ENCODE measurements at places on chromosomes 3 and 15.

DNA sequence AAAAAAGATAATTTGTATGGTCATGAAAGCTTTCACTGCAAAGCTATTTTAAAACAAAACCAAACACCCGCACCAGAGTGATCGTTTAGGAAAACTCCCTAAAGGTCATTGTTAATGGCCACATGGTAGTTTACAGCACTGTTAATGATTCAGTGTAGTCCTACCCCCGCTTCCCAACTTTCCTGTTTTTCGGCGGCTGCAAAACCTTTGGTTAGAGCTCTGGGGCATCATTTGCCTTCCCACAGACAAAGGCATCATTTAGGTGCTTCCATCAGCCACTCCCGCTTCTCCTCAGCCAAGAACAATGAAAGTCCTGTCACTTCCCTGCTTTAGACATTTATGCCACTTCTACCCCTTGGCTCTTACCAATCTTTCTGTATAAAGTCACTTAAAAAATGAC, 10.6 kb downstream of the MELTF start:
- H3K4me1 ChIP-seq = peaks cover 9% of the 10 kb centered on the region
- no peak for DNase-seq
- no peak overlapping the region for H3K4me3 ChIP-seq
- no peaks in the 10 kb centered on the region for H3K36me3 ChIP-seq

DNA sequence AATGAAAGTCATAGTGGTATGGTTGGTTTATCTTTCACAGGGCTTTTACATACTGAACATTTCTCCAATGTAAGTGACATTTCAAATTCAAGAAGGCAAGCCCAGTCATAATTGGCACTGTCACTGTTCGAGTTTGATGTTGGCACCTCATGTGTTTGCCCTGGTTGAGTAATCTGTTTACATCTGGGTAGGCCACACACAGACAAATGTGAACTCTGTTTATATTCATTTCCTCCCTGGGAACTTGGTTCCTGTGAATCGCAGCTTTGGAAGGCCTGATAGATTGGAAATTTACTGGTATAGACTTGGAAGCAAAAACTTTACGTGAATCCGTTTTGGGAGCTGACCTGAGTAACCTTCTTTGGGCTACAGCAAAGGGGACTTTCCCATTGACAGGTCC, 395.2 kb upstream of the AZI2 start:
- H3K27ac ChIP-seq = no peak overlapping the region
- no peaks in the 10 kb centered on the region for H3K36me3 ChIP-seq
- no peaks in the 10 kb centered on the region for H3K4me1 ChIP-seq
- no peak overlapping the region for H3K4me3 ChIP-seq
- H3K27me3 ChIP-seq = no peaks in the 10 kb centered on the region

DNA sequence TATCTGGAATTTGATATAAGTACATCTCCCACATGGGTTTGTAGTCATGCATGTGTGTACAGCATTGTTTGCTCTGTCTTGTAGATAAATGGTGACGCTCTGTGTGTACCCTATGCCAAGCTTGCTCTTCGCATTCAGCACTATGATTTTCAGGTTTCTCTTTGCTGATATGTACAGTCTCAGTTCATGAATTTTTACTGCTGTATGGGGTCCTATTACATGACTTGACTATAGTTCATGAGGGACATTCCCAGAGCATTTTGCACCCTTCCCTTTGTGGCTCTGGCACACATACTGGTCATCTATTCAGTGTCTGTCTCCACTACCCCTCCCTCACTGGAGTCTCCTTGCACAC, 132.7 kb downstream of the EEFSEC start:
- no peak overlapping the region for H3K27ac ChIP-seq
- H3K36me3 ChIP-seq = peaks cover 21% of the 10 kb centered on the region
- no peaks in the 10 kb centered on the region for H3K27me3 ChIP-seq
- peaks cover 8% of the 10 kb centered on the region for H3K4me1 ChIP-seq

- H3K36me3 ChIP-seq = no peaks in the 10 kb centered on the region
- no peak overlapping the region for H3K27ac ChIP-seq
- DNase-seq = no peak
These were observed 130.0 kb upstream of the KCNMB2 start for GRCh38 chr3:178406206-178406605.

GRCh38 chr3:31188112-31188511, 293.7 kb upstream of the GADL1 start:
- H3K27ac ChIP-seq = no peak overlapping the region
- no peaks in the 10 kb centered on the region for H3K36me3 ChIP-seq
- H3K4me3 ChIP-seq = no peak overlapping the region
- H3K4me1 ChIP-seq = peaks cover 4% of the 10 kb centered on the region
- no peaks in the 10 kb centered on the region for H3K27me3 ChIP-seq

- no peak overlapping the region for H3K27ac ChIP-seq
- no peaks in the 10 kb centered on the region for H3K27me3 ChIP-seq
- peaks cover 58% of the 10 kb centered on the region for H3K4me1 ChIP-seq
- no peak for DNase-seq
- H3K4me3 ChIP-seq = no peak overlapping the region
- peaks cover 30% of the 10 kb centered on the region for H3K36me3 ChIP-seq
These were observed 6.2 kb downstream of the DLG1 start for GRCh38 chr3:197292083-197292646.

DNA sequence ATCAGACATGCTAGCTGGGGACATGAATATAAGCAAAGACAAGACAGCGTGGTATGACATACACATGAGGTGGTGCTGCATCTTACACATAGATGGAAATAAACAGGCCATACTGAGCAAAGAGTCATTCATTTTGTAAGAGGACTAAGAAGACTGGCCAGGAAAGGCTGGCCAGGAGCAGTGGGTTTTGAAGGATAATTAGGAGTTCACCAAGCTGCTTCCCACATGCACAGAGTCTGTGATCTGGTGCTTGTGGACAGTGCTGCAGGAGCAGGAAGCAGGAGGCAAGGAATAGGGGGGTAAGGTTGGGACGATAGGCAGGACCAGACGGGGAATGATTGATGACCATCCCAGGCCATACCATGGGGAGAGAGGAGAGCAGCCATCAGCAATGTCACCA, 41.5 kb downstream of the ST8SIA2 start:
- H3K27ac ChIP-seq = no peak overlapping the region
- no peak overlapping the region for H3K4me3 ChIP-seq
- no peak for DNase-seq
- no peaks in the 10 kb centered on the region for H3K27me3 ChIP-seq
- H3K4me1 ChIP-seq = no peaks in the 10 kb centered on the region

DNA sequence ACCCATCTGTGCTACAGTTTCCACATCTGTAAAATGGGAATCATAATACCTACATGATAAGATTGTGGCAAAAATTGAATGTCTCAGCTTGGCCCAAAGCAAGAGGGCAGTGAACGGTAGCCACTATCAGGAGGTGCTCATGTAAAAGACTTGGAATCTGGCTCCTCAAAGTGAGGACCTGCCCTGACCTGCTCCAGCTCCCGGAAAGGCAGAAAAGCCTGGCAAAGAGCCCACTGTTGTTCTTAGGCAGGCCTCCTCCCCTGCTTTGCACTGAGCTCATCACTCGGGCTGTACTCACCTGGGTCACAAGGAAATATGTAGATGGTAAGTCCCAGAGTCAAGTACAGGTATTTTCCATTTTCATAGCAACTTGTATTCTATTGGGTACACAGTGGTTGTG, 250.7 kb upstream of the TBL1XR1 start:
- no peak for DNase-seq
- no peak overlapping the region for H3K27ac ChIP-seq
- H3K4me1 ChIP-seq = peaks cover 14% of the 10 kb centered on the region

GRCh38 chr15:29832709-29833108, 10.4 kb upstream of the TJP1 start:
- DNase-seq = no peak
- H3K4me3 ChIP-seq = no peak overlapping the region
- H3K27ac ChIP-seq = no peak overlapping the region
- no peaks in the 10 kb centered on the region for H3K4me1 ChIP-seq
- H3K36me3 ChIP-seq = no peaks in the 10 kb centered on the region
- H3K27me3 ChIP-seq = peaks cover 59% of the 10 kb centered on the region

GRCh38 chr3:73473181-73473897, 151.4 kb downstream of the PDZRN3 start:
- no peak for DNase-seq
- no peak overlapping the region for H3K27ac ChIP-seq
- H3K4me1 ChIP-seq = no peaks in the 10 kb centered on the region
- H3K36me3 ChIP-seq = no peaks in the 10 kb centered on the region
- no peak overlapping the region for H3K4me3 ChIP-seq
- H3K27me3 ChIP-seq = peaks cover 20% of the 10 kb centered on the region

DNA sequence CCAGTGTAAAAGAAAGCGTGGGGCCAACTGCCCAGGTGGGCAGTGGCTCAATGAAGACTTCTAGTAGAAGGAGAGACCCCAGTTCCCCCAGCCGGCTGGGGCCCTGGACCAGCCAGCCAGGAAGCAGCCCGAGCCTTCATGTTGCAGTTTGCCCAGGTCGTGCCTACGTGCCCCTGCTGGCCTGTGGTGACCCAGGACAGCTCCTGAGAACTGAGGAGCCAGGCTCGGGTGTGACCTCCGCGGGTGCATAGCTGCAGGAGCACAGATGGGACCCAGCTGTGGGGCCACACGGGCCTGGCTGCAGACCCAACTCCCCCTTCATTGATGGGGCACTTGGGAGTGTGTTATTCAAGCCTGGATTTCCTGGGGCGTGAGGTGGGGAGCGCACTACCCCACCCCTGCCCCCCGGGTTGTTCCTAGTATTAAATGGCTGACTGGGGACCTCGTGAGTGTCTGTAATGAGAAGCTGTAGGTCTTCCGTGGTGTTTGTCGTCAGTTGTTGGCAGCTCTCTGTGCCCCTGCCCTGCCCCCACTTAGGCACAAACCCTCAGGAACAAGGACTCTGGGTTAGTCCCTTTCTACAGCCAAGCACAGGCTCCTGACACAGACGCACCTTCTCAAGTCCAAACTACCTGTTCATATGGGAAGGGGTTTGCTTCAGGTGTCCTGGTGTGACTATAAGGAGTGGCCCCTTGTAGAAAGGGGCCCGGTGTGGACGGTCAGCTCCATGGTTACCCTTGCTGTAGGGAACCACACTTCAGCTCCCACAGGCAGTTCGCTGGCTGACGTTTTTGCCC, 39.1 kb downstream of the IDH2 start:
- H3K27me3 ChIP-seq = no peaks in the 10 kb centered on the region
- peaks cover 3% of the 10 kb centered on the region for H3K36me3 ChIP-seq
- no peak overlapping the region for H3K4me3 ChIP-seq

GRCh38 chr15:56815247-56815646, 81.9 kb upstream of the ZNF280D start:
- H3K27me3 ChIP-seq = no peaks in the 10 kb centered on the region
- H3K36me3 ChIP-seq = no peaks in the 10 kb centered on the region
- no peak overlapping the region for H3K27ac ChIP-seq
- no peak overlapping the region for H3K4me3 ChIP-seq
- no peaks in the 10 kb centered on the region for H3K4me1 ChIP-seq

GRCh38 chr15:58221591-58222241, 83.5 kb downstream of the AQP9 start:
- H3K27ac ChIP-seq = no peak overlapping the region
- no peak overlapping the region for H3K4me3 ChIP-seq
- DNase-seq = peak; percentile 28
- H3K4me1 ChIP-seq = no peaks in the 10 kb centered on the region
- no peaks in the 10 kb centered on the region for H3K36me3 ChIP-seq

DNA sequence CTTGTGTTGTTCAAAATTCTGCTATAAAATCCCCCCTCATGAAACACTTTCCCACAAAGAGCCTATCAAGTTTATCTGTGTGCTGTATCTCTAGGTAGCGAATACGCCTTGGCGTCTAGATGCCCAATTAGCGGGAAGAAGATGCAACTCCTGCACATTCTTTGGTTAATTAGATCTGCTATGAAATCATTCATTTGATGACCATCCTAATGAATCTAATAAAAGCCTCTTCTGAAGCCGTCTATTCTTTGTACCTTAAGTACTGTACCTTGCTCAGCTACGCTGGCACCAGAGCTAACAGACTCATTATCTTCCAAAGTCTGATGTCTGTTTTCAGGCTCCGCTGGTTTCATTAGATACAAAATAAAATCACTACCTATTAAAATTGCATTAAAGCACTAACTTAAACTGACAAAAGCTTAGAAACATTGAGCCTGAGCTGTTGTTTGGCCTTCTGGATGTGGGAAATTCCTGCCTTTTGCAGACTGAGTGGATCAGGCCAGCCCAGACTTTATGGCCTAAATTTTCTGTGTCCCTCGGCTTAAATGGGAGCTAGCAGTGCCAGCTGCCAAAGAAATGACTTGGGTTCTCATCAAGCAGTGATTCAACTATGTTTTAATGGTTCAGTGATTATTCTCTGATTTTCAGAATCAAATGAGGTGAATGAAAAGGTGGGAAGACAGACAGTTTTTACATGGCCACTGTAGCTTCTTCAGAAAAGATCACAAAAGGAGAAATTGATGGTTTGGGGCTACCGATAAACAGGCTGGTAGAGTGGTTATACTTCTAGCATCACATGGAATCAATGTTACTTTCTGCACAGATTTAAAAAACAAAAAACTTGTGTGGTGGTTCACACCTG, 28.4 kb upstream of the CHST2 start:
- DNase-seq = no peak
- no peak overlapping the region for H3K4me3 ChIP-seq
- no peak overlapping the region for H3K27ac ChIP-seq
- peaks cover 4% of the 10 kb centered on the region for H3K4me1 ChIP-seq

DNA sequence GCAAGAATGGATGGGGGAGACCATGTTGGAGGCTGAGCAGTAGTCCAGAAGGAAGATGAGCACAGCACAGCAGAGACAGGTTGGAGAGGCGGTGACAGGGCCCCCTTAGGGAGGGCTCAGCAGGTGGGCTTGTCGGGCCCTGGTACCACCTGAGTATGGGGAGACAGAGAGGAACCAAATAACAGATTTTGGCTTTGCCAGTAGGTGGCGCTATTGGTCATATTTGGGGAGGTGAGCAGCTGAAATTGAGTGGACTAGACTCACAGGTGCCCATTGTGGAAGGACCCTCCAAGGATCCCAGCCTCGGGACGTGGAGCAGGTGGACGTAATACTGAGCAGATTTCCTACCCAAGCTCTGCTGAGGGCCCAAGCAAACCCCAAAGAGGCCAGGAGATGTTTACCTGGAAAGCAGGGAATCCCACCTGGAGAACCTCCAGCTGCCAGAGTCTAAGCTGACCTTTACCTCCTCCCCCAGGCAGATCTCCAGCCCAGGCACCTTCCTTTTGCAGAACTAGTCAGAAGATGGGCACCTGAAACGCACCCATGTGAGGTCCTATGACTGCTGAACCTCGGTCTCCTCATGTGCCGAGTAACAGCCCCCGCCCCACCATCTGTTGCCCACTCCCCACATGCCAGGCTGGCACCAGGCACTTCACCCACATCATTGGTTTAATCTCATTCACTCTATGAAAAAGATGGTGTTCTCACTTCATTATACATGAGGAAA, 24.6 kb upstream of the CORO2B start:
- peak; percentile 86 for DNase-seq
- H3K36me3 ChIP-seq = no peaks in the 10 kb centered on the region
- H3K4me3 ChIP-seq = no peak overlapping the region
- peaks cover 33% of the 10 kb centered on the region for H3K27me3 ChIP-seq
- no peak overlapping the region for H3K27ac ChIP-seq

GRCh38 chr3:55288657-55289056, 198.4 kb downstream of the WNT5A start:
- H3K36me3 ChIP-seq = no peaks in the 10 kb centered on the region
- DNase-seq = no peak
- H3K4me1 ChIP-seq = no peaks in the 10 kb centered on the region
- no peak overlapping the region for H3K27ac ChIP-seq
- no peaks in the 10 kb centered on the region for H3K27me3 ChIP-seq

- peaks cover 48% of the 10 kb centered on the region for H3K36me3 ChIP-seq
- H3K27ac ChIP-seq = peak overlapping the region; percentile 53
- no peak for DNase-seq
- H3K4me3 ChIP-seq = no peak overlapping the region
These were observed 2.9 kb upstream of the FES start for GRCh38 chr15:90881181-90881977.

Data from activated naive CD4-positive, alpha-beta T cell treated with anti-CD3 and anti-CD28 coated beads for 36 hours (primary cell).